ENCODE measurements at places on chromosomes 5 and 9.

GRCh38 chr9:8331507-8332330 lies 532.1 kb upstream of the DMAC1 start:
- DNase-seq = no peak

DNA sequence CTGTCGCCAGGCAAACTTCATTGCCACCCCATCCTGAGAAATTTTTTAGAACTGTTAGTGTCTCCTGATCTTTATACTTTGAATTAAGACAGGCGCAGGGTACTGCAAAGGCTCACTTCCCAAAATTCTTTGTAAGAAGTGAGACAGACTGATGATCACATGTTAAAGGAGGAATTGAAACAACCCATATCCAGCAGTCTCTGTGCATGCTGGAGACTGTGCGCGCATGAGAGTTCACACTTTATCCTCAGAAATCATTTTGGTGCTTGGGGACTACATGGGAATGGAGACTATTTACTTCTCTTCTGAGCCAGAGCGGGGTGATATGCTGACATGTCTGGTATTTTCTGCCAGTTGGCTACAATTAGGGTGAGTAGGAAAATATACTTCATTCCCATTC lies 91.2 kb downstream of the ZNF474 start:
- DNase-seq = no peak

- DNase-seq = no peak
These were observed 14.9 kb downstream of the CFAP95 start for GRCh38 chr9:69835277-69836080.

- peak; percentile 79 for DNase-seq
These were observed 480.0 kb upstream of the PAPPA start for GRCh38 chr9:115673599-115673998.

Measured in astrocyte (in vitro differentiated cells and primary cell).